ENCODE measurements at places on chromosomes 3 and 15. TPM values are rescaled to one million over a fixed set of nuclear protein-coding genes. Genes with fewer than 3 reads are reported as not detected.

FBXW12 gene
- not detected for total RNA-seq

GRAMD1C gene
- 7.3 TPM for total RNA-seq

GRCh38 chr15:79315623-79316328 lies 4.9 kb downstream of the TMED3 start:
- DNase-seq: no peak

- no peak for DNase-seq
Observed at GRCh38 chr3:138470687-138471086, 36.3 kb downstream of the ESYT3 start.

COL6A5 gene
- total RNA-seq: 0.14 TPM

- no peak for DNase-seq
Observed at GRCh38 chr3:133754455-133754854, 8.3 kb downstream of the TF start.

GRCh38 chr3:102124282-102124681 lies 275.0 kb downstream of the NFKBIZ start:
- DNase-seq: no peak

DNA sequence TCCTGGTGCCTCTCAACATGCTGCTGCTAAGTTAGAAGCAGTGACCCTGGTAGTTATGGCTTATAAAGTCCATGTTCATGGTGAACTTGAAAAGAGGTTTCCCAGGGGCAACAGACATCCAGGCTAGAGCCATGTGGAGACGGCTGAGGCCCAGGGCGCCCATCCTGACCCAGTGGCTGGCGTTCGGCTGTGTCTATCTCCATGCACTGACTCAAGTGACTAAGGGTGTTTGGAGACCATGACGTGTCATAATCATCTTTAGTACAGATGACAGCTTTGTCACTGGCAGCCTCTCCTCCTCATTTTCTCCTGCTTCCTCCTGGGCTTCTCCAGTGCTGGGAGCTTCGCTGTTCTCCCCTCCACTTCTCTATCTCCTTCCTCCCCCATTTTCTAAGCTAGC lies 287.4 kb upstream of the LYSMD4 start:
- no peak for DNase-seq

DNA sequence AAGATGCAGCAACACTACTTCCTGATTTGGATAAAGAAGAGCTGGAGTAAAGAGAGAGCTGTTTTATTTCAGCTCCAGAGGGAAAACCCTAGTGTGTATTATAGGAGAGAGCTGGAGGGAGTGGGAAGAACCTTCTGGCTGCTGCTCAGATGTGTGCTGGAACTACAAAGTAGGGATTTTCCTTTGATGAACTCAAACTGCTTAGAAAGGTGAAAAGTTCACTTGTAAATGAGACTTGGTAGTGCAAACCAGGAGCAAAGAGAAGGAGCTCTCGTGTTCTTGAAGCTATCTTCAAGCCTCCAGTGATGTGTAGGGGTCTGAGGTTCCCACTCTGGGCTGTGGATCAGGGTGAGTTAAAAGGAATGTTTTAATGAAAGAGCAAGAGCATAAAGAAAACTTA lies 110.4 kb downstream of the EDEM1 start:
- no peak for DNase-seq

DNA sequence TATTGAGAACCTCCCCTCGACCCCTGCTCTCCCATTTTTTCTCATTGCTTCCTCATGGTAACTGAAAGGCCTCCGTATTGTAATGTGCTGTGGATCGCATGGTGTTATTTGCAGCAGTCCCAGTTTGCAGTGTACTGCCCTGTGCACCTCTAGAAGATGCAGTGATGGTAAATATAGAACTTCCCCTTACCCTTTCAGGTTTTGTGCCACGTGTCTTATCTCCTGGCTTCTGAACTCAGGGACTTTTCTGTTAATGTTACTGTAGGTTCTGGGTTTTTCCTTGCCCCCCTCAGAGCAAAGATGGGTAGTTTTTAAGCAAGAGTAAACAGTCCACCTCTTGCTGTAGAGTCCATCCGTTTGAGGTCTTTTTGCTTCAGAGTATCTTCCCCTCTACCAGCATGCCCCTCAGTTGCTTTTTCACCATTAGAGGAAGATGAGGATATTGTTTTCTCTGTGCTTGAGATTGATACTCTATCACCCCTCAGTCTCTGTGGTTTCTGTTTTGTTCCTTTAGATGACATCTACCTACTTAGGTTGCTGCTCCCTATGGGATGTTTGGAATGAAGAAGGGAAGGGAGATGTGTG lies 22.4 kb downstream of the CHD2 start:
- DNase-seq: no peak

- no peak for DNase-seq
Observed at GRCh38 chr15:57320631-57321220, 55.6 kb upstream of the CGNL1 start.

SETD2 gene
- 46.1 TPM for total RNA-seq

DNA sequence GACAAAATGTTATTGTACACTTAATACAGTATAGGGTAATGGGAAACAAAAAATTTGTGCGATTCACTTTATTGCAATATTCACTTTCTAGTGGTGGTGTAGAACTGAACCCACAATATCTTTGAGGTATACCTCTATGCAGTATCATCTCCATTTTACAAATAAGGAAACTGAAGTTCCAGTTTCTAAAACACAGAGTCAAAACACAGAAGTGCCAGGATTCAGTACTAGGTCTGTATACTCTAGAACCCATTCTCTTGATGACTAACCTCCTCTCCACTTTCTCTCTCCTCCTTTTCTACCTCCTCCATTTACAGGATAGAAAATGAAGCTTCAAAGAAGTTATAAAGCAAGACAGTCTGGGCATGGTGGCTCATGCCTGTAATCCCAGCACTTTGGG lies 62.2 kb downstream of the MB21D2 start:
- no peak for DNase-seq

GRCh38 chr3:182136008-182136910 lies 424.5 kb downstream of the SOX2 start:
- no peak for DNase-seq

USP19 gene
- 86.4 TPM for total RNA-seq

GRCh38 chr3:46711760-46712159 lies 5.9 kb downstream of the PRSS50 start:
- DNase-seq: no peak

LMAN1L gene
- not detected for total RNA-seq

- DNase-seq: no peak
Observed at GRCh38 chr3:133137042-133137996, 99.1 kb downstream of the TMEM108 start.

GRCh38 chr3:12910356-12911099 lies 69.2 kb upstream of the RPL32 start:
- no peak for DNase-seq

DNA sequence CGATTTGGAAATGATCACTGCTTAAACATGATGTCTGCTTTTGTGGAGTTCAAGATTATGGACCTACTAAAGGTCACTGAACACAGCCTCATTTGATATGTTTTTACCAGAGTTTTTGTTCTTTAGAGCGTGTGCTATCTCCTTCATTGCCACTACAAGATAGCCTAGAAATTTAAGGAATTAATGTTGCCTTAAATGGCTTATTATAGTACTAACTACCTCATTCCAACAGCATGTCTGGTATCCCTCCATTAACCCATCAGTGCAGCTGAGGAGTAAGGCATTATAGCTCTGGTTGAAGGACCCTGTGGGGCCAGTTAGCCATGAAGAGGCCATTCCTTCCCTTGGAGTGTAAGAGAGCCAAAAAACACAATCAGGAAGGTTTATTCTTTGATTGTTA lies 2.3 kb upstream of the FAM43A start:
- no peak for DNase-seq

- DNase-seq: no peak
Observed at GRCh38 chr3:23612296-23612891, 193.4 kb upstream of the UBE2E1 start.

All from type B pancreatic cell (in vitro differentiated cells).